ENCODE measurements at places on chromosomes 1 and 21. TPM values are rescaled to one million over a fixed set of nuclear protein-coding genes. Genes with fewer than 3 reads are reported as not detected.

CSMD2 gene
- 2.0 TPM for polyA plus RNA-seq

CRYBG2 gene
- polyA plus RNA-seq: 0.44 TPM

KIF2C gene
- 30.0 TPM for polyA plus RNA-seq

MAP3K7CL gene
- polyA plus RNA-seq: 6.1 TPM

CCSAP gene
- 1.4 TPM for polyA plus RNA-seq

KMO gene
- not detected for polyA plus RNA-seq

CLCA1 gene
- polyA plus RNA-seq: not detected

FAF1 gene
- 28.6 TPM for polyA plus RNA-seq

SH2D1B gene
- polyA plus RNA-seq: not detected

DNA sequence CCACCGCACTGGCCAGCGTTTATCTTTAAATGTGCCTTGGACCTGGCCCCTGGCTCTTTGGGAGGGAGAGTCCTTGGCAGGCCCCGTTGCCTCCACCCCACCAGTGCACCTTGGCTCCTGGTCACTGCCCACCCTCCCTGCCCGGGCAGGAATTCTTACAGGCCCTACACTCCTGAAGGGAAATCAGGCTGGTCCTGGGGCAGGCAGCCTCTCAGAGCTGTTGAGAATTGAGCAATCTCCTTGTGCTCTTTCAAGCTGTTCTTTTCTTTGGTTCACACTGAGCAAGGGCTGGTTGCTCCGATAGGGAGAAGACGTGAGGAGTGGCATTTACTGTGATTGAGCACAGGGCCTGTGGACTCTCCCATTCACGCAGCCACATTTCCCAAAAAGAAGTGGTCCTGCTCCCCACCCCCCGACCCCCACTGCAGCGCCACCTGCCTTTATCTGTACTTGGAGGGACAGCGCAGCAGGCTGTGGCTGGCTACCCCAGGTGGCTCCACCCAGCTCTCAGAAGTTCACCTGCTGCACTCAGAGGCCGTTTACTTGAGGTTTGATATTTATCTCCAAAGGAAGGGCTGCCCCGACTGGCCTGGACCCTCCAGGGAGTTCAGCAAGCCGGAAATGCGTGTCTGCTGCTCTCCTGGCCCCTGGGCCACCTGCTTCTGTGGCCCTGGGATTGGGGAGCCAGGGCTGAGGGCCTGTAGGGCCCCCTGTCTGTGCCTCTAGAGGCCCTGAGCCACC lies 47.8 kb downstream of the SKI start:
- DNase-seq: no peak

- no peak for DNase-seq
Observed at GRCh38 chr1:24427545-24427862, 11.9 kb downstream of the NIPAL3 start.

GRCh38 chr1:95117207-95118066 lies at the start of gene TLCD4:
TSS of gene TLCD4 (plus strand) at chr1:95117355. CDS start at chr1:95143902, 26,547 bp downstream.
- DNase-seq: no peak

GRCh38 chr1:67170751-67171573 lies 4.7 kb downstream of the IL23R start:
- no peak for DNase-seq

- DNase-seq: no peak
Observed at GRCh38 chr21:32413015-32413504, 554 bp downstream of the EVA1C start.

- no peak for DNase-seq
Observed at GRCh38 chr21:27043377-27043776, 76.5 kb upstream of the ADAMTS5 start.

DNA sequence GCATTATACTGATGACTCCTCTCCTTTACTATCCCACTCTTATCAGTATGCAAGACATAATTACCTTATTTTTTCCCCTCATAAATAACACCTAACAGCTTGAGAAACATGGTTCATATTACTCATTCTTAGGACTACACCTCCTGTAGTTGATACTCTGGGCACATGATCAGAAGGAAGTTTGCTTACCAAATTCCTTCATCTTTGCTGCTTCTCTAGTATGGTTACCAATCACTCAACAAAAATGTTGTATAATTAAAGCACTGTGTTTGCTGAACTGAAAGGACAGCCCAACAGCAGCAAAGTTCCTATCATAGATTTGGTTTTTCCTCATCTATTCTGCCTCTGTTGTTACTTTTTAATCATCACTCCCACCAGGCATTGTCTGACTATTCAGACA lies 586.3 kb downstream of the LRRIQ3 start:
- no peak for DNase-seq

GRCh38 chr1:183989078-183989577 lies 48.4 kb downstream of the COLGALT2 start:
- peak; percentile 72 for DNase-seq

GRCh38 chr1:228410015-228410414 lies 3.4 kb upstream of the TRIM11 start:
- DNase-seq: no peak

- DNase-seq: peak; percentile 70
Observed at GRCh38 chr1:46653405-46653958, 14.7 kb downstream of the ATPAF1 start.

DNA sequence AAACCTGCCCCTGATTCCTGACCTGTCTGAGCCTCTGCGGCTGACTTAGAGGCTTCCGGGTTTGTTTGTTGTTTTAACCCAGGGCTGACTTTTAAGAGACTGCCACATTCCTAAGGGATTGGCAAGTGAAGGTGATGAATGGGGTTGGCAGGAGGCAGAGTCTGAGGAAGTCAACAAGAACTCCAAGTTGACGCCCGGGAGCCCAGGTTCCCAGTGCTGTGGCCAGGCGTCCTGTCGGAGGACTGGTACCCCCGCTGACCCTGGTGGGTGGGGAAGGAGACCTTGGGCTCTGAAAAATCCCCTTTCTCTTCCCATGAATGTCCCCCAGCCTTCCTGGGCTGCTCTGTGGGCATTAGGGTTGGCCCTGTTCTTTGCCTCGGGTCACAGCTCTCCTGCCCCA lies 19.7 kb upstream of the EPS8L3 start:
- no peak for DNase-seq

DNA sequence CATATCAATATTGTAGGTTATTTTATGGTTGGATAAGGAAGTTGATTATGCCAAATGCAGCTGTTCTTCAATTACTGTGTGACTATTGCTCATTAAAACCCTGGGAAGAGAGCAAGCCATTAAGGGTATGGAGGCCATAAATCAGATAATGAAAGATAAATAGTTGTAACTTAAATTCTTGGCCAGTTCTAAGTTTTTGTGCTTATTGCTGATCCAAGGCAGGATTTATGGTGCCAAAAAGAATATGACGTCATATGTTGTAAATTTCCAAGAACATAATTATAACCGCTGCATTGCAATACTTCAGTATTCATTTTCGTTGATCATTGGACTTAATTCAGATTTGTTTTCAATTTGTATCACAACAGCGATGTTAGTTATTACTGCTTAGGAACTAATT lies 211.6 kb downstream of the LRRC40 start:
- no peak for DNase-seq

GRCh38 chr21:39176271-39176709 lies 7.0 kb downstream of the PSMG1 start:
- DNase-seq: no peak

DNA sequence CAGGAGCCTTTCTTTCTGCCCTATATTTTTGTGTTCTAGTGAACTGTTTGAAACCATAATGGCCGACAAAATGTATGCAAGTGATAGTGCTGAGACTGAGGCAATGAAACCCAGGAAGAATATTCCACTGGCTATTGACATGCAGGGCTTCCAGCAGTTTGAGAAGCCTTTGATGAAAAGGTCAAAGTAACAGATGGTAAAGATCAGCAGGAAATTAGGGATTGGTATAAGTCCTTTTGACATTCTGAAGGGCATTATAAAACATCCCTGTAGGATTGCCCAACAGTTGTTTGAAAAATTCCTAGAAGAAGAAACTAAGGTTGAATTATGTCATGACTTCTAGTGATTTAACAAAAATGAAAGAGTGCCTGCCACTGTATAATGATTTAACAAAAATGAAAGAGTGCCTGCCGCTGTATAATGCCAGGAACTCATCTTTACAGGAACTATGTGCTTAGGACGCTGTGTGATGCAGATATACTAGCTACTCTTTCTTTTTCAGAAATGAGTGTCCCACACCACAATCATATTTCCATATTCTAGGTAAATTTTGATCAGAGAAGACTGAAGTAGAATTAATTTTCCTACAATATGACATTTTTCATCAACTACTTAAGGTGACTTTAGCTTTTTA lies 283.9 kb upstream of the ST6GALNAC5 start:
- no peak for DNase-seq

DNA sequence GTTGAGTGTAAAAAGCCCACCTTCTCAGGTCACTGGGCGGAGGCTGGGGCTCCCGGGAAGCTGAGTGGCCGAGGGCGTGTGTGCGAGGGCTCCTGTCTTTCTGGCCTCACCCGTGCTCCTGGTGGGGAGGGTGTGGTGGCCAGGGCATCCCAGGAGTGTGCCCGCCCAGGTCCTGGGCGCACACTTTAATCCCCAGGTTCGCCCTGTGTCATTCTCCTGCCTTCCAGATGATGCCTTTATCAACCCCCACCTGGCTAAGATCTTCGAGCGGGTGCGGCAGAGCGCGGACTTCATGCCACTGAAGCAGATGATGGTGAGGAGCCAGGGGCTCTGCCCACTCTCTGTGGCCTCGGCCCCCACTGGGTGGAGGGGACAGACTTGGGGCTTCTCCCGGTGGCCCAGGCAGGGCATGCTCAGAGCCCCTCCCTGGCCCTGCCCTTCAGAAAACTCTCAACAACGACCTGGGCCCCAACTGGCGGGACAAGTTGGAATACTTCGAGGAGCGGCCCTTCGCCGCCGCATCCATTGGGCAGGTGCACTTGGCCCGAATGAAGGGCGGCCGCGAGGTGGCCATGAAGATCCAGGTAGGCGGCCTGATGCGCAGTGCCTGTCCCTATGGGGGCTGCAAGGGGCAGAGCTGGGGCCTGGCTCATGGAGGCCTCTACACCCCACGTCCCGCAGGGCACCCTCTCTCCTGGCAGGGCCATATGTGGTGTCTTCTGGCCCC lies 42.5 kb downstream of the COQ8A start:
- no peak for DNase-seq

- no peak for DNase-seq
Observed at GRCh38 chr1:151547900-151548230, 7.8 kb downstream of the TUFT1 start.

DNA sequence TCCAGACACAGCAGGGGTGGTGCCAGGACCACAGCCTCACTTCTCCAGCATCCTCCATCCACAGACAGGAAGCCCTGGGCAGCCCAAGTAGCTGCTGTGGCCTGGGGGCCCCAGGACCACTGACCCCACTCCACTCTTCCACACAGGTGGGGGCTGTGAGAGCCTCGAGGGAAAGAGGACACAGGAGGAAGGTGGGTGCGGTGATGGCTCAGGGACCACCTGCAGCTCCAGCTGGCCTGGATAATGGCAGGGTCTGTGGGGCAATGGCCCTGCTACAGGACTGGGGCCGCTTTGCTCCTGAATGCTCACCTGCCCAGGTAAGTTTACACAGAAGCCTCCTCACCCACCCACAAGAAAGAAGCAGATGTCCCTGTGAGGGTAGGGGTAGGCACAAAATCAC lies 18.3 kb upstream of the PRSS38 start:
- DNase-seq: no peak

DNA sequence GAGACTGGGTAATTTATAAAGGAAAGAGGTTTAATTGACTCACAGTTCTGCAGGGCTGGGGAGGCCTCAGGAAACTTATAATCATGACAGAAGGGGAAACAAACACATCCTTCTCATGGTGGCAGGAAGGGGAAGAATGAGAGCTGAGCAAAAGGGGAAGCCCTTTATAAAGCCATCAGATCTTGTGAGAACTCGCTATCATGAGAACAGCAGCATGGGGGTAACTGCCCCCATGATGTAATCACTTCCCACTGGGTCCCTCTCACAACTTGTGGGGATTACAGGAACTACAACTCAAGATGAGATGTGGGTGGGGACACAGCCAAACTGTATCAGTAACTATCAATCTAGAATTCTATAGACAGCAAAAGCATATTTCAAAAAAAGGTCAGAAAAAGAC lies 64.7 kb upstream of the ACTRT2 start:
- DNase-seq: no peak

Measured in BJ (cell line).